A172 (cell line): ENCODE measurements at places on chromosomes 7 and 10. TPM values are rescaled to one million over a fixed set of nuclear protein-coding genes. Genes with fewer than 3 reads are reported as not detected.
A peak's percentile ranks its signal among the peaks of the same experiment; 100 is the strongest.

GRCh38 chr7:44765579-44766415 lies 17.1 kb downstream of the ZMIZ2 start:
- DNase-seq = no peak

DNA sequence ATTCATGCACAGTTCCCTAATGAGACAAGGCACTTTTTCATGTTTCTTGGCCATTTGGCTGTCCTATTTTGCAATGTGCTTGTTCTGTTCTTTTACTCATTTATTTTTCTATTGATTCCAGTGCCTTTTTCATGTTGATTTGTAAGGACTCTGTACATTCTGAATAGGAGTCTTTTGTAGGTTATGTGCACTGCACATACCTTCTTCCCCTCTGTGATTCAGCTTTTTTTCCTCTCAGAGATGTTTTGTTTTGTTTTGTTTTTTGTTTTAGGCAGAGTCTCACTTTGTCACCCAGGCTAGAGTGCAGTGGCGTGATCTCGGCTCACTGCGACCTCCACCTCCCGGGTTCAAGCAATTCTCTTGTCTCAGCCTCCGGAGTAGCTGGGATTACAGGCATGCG lies 59.7 kb downstream of the KCNH2 start:
- DNase-seq = no peak

DNA sequence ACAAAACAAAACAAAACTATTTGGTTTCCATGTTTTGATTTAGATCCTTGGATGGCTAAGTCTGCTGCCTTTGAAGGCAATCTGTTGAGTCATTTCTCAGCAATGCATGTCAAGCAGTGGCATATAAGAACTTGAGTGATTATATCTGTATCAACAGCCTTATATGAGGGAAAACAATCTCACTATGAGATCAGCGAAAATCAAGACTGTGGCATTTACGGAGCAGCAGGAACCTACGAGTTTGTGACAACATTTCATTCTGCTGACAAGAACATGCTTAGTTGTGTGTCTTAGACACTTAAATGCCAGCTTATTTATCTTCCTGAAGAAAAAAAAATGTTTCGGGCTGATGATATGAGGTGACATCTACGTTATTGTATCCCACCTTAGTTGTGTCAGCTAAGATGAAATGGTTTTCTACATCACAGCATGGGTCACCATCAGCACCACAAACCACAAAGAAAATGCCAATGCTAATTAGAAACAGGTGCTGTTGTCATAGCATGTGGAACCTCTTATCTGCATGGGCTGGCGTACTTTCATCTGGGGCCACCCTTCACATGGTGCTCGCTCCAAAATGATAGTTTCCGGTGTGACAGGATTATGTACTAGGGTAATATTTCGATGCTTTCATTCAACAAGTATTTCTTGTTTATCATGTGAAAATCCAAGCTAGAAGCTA lies 1085.5 kb downstream of the SORCS1 start:
- peak; percentile 42 for DNase-seq

GRCh38 chr10:43322331-43322730 lies 49.1 kb upstream of the FXYD4 start:
- no peak for DNase-seq

DNA sequence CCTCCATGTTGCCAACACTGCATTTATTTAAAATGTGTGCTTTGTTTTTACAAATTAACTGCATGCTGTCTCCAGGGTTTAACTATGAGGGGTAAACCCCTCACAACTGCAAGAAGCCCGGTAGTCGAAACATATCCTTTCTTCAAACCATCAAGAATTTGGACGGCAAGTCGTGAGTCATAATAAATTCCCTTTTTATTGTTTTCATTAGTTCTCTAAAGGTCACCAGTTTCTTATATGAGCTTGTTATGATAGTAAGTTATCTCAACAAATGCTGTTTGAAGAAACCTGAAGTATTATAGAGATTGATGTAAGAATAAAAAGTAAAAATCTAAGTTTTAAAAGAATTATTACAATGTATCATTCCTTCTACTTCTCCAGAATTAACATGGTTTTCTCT lies 12.2 kb upstream of the FIGNL1 start:
- no peak for DNase-seq

GRCh38 chr7:134343796-134344195 lies 27.1 kb upstream of the SLC35B4 start:
- DNase-seq = no peak

DNA sequence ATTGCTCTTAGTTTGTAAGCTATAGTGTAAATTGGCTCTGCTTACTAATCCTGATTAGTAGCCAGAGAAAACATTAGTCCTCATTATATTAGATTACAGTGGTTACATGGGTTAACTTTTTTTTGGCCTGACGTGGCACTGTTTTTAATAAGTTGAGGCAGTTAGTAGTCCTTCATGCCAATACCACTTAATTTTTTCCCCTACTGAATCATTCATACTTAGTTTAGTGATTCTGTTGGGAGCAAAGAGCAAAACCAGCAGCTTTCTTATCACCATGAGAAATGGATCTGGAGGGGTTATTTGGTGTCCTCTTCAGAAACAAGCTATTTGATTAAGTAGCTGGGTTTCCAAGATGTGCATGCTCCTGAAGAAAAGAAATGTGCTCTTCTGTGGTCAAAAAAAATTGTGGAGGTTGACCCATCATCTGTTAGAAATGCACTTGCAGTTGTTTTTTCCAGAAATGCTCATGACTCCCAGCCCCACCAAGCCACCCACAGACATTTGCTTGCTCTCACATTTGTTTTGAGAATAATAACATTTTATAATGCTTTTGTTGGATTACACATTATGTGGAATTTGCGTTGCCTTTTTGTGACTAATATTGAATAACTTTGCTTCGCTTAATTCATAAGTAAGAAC lies 258.5 kb downstream of the HDAC9 start:
- peak; percentile 29 for DNase-seq

- peak; percentile 18 for DNase-seq
Measured at GRCh38 chr7:104207348-104207730, 474 bp downstream of the ORC5 start.

- DNase-seq = no peak
Measured at GRCh38 chr10:70331160-70331485, 47.3 kb upstream of the NPFFR1 start.

GRCh38 chr7:155598810-155599210 lies 45.7 kb upstream of the RBM33 start:
- peak; percentile 44 for DNase-seq

DNA sequence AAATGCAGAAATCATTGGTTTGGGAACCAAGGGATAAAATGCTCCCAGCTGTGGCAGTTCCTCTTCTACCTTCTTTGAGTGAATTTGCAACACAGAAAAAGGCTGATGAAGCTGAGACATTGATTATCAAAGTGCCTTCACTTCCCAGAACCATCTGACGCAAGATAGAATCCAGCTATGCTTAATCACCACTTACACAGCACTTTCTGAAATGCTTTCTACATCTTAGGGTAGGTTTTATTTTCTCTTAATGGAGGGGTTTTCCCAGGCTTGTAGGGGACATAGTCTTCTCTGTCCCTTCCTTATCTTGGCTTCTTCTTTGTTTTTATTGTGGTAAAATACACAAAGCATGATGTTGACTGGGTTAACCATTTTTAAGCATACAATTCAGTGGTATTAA lies 332.6 kb upstream of the ZNF32 start:
- DNase-seq = no peak

- DNase-seq = peak; percentile 51
Measured at GRCh38 chr10:89301232-89301631, 614 bp upstream of the IFIT2 start.

GRCh38 chr10:1665021-1665661 lies 72.2 kb downstream of the ADARB2 start:
- DNase-seq = no peak

GRCh38 chr10:51574248-51575048 lies 124.9 kb downstream of the CSTF2T start:
- no peak for DNase-seq

GRCh38 chr10:106931159-106931852 lies 233.2 kb downstream of the SORCS1 start:
- DNase-seq = no peak

DNA sequence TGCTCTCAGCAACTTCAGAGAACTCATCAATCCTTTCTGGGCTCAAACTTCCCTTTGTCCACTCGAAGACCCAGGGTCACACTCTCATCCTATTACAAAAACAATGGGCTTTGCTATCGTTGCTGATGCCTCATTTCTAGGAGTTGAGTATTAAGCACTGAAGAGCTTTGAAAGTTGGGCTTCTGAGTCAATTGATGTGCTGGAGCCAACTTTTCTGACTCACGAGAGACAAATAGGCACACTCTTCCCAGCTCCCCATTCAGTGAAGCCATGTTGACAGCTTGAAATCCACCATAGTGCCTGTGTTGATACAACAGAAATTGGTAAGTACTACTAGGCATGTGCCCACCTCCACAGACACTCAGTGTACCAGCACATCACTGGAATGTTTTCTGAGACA lies 97.5 kb upstream of the PRSS58 start:
- DNase-seq = peak; percentile 21

DNA sequence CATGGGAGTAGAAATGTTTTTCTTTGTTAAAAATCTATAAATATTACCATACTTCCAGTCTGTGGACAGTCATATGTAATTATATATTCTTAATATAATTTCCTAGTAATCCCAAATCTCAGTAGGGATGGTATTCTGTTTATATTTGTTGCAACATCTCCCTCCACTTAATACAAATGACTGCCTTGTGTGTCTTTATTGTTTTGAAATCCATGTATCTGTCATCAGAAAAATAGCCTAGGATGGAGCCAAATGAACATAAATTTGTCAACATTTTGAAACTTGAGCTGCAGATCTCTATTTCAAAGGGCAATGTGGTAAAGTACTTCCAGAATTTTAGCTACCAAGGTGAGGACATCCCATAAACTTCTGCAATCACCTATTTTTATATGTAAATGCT lies 290.7 kb downstream of the TSPAN12 start:
- DNase-seq = no peak

DNA sequence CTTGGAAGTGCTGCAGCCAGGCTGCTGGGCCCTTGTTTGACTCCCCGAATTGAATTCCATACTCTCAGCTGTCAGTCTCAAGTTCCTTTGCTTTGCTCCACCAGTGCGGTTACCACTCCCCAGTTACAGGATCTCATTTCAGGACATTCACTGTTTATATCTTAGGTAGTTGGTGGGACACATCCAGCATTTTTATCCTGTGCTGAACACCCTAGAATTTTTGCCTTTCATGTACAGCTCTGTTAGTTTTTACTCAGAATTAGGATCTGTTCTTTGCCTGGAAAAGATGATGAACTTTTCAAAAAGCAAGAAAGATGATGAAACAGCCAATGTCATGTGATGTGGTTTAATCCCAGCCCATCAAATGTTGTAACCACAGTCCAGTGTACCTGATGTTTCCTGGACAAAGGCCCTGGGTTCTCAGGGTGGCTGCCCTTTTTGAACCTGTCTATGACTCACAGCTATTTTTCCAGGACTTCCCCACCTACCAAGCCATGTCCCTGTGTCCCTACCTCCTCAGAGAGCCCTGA lies 149.7 kb downstream of the NOC3L start:
- peak; percentile 34 for DNase-seq

DNA sequence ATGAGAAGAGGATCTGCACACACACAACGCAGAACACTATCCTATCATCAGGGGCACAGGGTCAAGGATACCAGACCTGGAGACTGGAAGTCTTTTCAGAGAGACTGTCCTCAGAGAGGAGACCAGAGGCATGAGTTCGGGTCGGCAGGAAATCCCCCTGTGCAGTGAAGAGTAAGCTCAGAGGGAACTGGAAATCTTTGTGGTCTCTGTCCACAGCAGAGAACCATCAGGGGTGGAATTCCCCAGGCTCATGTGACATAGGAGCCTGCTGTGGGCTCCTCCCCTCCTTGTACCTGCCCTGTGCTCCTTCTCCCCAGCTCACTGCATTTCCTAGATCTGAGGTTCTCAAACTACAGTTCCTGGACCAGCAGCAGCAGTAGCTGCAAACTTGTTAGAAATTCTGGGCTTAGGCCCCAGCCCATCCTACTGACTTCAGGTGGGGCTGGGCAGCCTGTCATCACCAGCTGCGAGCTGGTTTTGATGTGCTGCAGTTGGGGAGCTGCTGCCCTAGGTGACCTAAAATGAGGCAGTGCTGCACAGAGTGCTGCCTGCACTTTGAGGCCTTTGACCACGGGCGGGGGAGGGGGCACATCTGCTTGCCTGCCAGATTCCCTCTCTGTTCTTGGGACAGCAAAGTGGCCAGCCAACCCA lies 2.4 kb downstream of the ZMIZ2 start:
- DNase-seq = peak; percentile 62

DNA sequence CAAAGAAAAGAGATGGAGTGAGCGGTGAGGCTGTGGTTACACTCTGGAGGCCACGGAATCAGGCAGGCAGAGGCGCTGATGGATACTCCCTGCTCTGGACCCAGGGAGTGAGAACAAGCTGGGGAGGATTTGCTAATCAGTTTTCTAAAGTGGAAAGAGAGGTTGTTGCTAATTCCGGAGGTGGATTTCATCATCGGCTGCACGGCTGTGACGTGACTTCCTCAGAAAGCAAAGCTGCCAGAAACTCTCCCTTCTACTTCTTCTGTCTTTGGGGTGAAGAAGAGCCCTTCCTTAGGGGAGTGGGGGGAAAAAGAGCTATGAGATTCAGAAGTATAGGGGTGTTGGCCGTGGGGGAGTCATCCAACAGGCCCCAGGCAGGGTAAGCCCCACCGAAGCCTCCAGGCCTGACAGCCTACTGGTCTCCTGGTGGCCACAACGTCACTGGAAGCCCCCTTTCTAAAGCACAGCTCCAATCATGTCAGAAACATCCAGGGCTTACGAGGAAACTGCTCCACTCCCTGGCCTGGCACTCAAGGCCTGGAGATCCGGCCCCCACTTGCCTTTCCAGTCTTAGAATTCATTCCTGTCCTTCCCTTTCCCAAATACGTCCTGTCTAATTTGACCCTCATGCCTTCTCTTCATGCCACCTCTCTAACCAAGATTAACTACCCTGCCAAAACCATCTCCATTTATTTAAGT lies 114.5 kb downstream of the HIP1 start:
- DNase-seq = peak; percentile 35

Gene CDNF
- 1.2 and 1.8 TPM in 2 replicates for total RNA-seq

Gene NKX2-3
- total RNA-seq = 0.19 and 1.2 TPM in 2 replicates

Gene PMPCB
- total RNA-seq = 104 and 105 TPM in 2 replicates

Gene GRK5
- total RNA-seq = 12.2 and 13.0 TPM in 2 replicates

Gene EIF4H
- total RNA-seq = 457 and 480 TPM in 2 replicates

Gene C7orf57
- total RNA-seq = 0.62 and 1.6 TPM in 2 replicates

Gene PRRT4
- 0.10 and 1.6 TPM in 2 replicates for total RNA-seq

Gene IDI1
- total RNA-seq = 104 and 119 TPM in 2 replicates

Gene CNTNAP2
- total RNA-seq = 0.07 TPM in 1 of 2 replicates, not detected in the other

Gene MCM10
- total RNA-seq = 33.6 and 34.4 TPM in 2 replicates

Gene RNF148
- total RNA-seq = not detected in 2 replicates

Gene XRCC2
- total RNA-seq = 9.3 and 10.8 TPM in 2 replicates
